ENCODE measurements at places on chromosomes 11 and 22. TPM values are rescaled to one million over a fixed set of nuclear protein-coding genes. Genes with fewer than 3 reads are reported as not detected.

The PGA3 gene
- total RNA-seq, result 0.79 TPM

The POU2AF3 gene
- not detected for total RNA-seq

The SBF2 gene
- 44.7 TPM for total RNA-seq

The FOSL1 gene
- 24.0 TPM for total RNA-seq

The FAM83F gene
- total RNA-seq, result not detected

The IGLL1 gene
- total RNA-seq, result not detected

The GAL3ST1 gene
- not detected for total RNA-seq

The SULT4A1 gene
- 0.26 TPM for total RNA-seq

The TUG1 gene
- total RNA-seq, result 28.5 TPM

The ART5 gene
- total RNA-seq, result not detected

The SPA17 gene
- 16.4 TPM for total RNA-seq

The NAALADL1 gene
- total RNA-seq, result 27.0 TPM

The OR51B4 gene
- total RNA-seq, result not detected

The MMP27 gene
- not detected for total RNA-seq

The POU2AF2 gene
- total RNA-seq, result not detected

The PAX6 gene
- 0.26 TPM for total RNA-seq

The TTC17 gene
- 68.1 TPM for total RNA-seq

The LARGE2 gene
- not detected for total RNA-seq

The SLC22A6 gene
- not detected for total RNA-seq

The RAB3IL1 gene
- 10.0 TPM for total RNA-seq

The OR10AG1 gene
- total RNA-seq, result not detected

The PDXP gene
- total RNA-seq, result 8.3 TPM

The TALDO1 gene
- total RNA-seq, result 213 TPM

The XKR3 gene
- total RNA-seq, result 0.06 TPM

The DNAJB7 gene
- not detected for total RNA-seq

The HEPACAM gene
- total RNA-seq, result not detected

The LRRC32 gene
- 126 TPM for total RNA-seq

The KCNJ1 gene
- total RNA-seq, result 0.06 TPM

The TTC28 gene
- 12.2 TPM for total RNA-seq

The MIAT gene
- 0.53 TPM for total RNA-seq
